SW480 (cell line): ENCODE measurements at places on chromosomes 1 and 21.
A peak's percentile ranks its signal among the peaks of the same experiment; 100 is the strongest.

DNA sequence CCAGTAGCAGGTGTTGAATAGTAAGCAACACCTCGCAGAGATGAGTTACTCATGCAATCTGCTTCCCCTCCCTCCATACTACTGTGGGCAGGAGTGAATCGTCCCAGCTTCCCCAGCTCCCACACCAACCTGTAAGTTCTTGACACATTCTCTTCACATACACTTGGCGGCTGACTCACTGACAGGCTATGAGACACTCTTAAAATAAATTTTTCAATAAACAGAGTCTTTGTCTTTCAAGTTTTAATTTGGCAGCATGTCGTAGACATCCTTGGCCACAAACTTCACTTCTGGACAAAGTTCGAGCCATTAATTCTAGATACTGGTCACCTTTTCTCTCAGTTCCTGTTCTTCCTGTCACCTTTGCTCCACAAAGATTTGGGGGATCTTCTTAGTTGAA, 290.7 kb downstream of the TM2D1 start:
- DNase-seq, result no peak

DNA sequence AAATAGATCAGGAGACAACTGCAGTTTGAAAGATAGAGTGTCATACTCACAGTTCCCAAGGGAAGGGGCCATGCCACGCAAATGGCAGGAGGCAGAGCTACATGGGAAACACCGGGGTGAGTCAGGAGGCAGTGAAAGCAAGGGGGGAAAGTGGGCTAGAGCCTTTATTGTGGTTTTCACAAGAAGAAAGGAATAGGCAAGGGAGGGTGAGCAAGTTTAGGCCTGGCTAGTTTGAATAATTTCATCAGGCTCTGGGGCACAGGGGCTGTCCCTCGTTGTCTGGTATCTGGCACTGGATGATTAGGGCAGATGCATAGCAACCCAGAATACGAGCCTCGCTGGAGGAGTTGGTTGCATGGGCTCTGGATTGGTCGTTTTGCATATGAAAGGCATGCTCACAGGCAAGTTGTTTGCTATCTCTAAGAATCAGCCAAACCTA, 17.0 kb upstream of the ITLN2 start:
- DNase-seq, result peak; percentile 66

GRCh38 chr1:39852876-39853275, 30.4 kb downstream of the TRIT1 start:
- DNase-seq, result no peak

DNA sequence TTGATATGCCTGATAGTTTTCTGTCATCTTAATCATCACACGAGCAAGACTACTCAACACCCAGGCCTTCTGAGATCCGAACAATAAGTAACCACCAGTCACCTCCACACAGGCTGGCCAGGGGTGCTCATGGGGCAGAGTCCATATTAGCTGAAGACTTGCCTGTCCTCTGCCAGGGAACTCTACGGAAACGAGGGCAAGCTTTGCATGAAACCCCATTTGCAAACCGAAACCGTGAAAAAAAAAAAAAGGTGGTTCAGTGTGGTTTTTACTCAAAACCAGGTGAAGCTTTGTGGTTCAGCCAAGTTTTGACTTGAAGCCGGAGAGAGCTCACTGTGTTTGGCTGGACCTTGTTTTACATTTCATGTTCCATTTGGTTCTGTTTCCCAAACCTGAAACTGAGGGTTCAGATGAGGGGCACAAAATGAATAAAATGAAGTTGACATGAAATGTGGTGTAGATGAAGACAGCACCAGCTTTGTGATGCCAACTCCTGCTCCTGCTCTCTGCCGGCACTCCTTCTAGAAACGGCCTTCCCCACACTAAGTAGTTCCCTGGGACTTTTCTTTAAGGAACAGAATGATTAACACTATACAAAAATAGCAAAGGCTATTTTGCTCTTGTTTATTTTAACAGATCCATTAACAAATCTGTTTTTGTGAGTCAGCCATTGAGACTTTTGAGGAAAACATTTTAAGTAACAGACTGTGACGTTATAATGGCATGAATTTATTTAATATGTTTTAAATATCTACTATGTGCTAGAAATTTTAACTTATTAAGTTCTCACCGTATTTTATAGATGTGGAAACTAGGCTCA, 74.7 kb downstream of the RUNX1 start:
- no peak for DNase-seq

- DNase-seq, result no peak
Observed at GRCh38 chr1:183654706-183655105, 1.6 kb upstream of the APOBEC4 start.

GRCh38 chr1:33560680-33561079, 88.2 kb downstream of the ZSCAN20 start:
- DNase-seq, result peak; percentile 4

DNA sequence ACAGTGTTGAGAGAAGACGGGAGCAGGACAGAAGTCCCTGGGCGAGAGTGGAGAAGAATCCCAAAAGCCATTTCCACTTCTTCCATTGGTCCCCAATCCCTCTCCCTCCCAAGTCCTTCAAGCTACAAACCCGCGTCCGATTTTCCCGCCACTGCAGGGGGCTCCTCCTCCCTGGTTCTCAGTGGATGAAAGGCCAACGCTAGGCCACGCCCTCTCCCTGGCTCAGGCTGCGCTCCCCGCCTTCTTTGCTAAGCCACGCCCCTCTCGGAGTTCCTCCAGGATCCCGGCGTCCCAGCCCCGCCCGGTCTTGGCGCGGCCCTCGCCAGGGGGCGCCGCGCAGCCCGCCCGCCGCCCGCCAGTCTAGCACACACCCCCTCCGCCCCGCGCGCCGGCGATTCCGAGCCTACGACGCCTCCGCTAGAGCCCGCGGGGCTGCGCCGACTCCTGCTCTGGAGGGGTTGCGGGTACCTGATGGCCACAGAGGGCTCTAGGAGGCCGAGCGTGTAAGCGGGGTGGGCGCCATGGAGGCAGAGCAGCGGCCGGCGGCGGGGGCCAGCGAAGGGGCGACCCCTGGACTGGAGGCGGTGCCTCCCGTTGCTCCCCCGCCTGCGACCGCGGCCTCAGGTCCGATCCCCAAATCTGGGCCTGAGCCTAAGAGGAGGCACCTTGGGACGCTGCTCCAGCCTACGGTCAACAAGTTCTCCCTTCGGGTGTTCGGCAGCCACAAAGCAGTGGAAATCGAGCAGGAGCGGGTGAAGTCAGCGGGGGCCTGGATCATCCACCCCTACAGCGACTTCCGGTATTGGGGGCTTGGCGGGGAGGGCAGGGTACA, at the start of gene HCN3:
Gene HCN3 (plus strand): TSS at position 394 of the 832 bp plus-strand sequence. CDS start 128 bp downstream, at position 522.
- peak; percentile 94 for DNase-seq

DNA sequence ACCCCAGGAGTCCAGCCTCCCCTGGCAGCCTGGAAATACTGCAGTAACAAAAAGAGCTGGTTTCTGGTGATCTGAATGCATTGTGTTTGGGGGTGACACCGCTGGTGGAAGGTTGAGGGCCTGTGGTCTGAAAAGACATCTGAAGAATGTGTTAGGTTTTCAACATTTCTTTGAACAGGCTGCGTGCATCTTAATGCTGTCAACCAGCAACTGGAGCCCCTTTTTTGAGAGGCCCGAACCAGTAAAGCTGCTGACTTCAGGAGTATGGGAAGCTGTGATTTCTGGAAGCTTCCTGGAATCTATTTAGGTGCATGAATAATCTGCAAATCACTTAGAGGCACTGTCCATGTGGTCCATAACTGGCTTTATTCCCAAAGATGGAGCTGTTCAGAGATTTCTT, 17.0 kb downstream of the ATP5PO start:
- DNase-seq, result no peak

DNA sequence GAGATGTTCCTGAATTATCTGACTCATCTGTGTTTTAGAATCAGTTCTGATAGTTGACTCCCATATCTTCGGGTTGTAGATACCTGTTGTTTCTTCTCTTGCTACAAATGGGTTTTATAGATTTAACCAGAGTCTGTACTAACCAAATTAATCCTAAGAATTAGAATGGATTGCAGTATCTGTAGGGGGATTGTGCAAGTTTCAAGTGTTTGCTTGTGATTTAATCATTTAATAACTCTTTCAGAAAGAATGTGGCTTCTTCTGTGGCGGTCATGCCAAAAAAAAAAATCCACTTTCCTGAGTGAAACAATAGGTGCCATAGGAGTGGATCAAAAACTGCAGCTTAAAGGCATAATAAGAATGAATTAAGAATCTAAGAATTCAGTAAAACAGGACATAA, 9.4 kb downstream of the IPO9 start:
- DNase-seq, result no peak

DNA sequence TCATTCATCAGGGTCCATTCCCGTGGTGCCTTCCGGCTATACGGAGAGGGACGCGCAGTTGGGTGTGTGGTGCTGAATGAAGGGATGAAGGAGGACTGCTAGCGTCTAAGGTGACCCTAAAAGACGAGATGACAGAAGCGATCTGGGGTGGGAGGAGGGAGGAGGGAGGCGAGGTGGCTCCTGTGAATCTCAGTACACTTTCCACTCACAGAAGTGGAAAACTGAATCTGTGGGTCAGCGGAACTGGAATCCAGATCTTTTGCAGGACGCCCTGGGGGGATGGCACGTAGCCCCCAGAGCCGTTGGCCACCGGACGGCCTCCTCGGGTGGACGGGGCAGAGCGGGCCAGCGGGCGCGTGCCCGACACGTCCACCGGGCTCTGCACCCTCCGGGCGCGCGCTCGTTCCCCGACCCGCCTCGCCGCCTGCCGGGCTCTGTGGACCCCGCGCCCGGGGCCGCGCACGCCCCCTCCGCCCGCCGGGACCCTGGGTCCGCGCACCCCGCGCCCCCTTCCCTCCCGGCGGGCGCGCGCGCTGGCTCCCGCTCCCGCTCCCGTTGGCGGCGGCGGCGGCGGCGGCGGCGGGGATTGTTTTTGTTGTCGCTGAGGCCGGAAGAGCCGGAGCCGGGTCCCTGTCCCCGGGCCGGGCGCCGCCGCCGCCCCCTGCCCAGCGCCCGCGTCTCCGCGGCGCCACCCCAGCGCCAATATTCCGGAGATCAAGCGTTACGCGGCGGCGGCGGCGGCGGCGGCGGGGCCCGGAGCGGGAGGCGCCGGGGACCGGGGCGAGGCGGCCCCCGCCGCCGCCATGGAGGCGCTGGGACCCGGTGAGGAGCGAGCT, at the start of gene AGO4:
Gene AGO4 (plus strand): TSS at position 403 of the 836 bp plus-strand sequence. CDS start 401 bp downstream, at position 804.
- DNase-seq, result peak; percentile 53

DNA sequence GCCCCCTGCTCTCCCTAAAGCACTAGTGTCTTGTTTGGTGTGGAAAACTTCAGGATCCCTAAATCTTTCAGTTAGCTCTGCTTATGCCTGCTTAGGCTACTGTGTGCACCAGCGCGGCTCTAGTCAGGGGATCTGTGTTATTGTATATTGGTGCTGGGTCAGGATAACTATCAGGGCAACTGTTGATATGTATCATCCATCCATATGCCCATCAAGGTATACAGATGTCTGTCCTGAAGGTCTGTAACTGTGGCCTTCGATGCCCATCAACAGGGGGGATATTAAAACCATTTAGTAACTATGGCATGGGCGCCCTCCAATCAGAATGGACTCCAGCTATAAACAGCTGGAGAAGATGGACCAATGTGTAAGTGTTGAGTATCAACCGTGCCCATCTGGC, 12.4 kb downstream of the NT5C1A start:
- DNase-seq, result no peak

DNA sequence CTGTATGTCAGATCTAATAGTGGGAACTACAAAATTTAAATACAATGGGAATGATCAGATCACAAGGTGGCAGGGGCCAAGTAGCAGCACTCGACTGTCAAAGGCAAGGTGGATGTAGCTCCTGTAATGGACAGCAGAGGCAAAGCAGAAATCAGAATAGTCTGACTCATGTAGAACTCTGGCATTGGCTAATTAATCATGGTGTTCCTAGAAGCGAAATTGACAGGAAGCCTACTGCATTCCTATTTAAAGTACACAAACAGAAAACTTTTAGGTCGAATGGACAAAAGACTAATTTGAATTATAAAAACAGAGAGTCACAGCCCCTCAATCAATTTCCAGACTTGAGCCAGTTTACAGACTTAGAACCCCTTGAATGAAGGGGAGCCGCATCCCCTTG, 17.4 kb upstream of the IL12RB2 start:
- no peak for DNase-seq

DNA sequence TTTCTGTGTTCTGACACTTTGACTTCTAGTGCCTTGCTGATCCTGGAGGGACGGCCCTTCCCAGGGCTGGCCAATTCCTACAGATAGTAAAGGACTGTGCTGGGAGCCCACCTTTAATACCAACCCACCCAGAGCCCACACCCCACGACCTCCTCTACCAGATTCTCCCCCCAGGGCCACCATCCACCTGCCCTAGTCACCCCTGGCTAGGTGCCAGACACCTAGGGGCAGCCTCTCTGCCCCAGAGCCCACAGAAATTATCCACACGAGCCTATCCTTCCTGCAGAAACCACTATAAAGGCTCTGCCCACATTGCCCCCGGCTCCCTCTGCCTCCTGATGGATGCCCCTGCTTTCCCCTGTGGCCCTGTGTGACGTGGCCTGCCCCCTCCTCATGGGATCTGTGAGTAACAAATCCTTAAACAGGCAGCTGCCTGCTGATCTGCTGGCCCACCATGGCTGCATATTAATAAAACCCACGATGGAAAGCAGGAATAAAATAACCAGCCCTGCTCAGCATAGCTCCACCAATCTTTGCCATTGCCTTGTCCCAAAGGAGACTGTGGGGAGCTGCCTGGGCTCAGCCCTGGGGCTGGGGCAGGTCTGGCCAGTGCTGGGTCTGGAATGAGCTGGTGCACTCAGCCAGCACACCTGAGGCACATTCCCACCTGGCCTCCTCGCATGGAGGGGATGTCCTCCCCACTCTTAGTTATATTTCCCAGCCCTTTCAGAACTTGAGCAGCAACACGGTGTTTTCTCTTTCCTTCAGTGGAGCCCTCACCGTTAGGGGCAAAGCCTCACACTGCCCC, 488.5 kb downstream of the NPHP4 start:
- DNase-seq, result no peak

GRCh38 chr1:66000033-66000637, 207.4 kb downstream of the PDE4B start:
- no peak for DNase-seq

GRCh38 chr21:33686386-33686785, 44.1 kb downstream of the ITSN1 start:
- no peak for DNase-seq

- DNase-seq, result no peak
Observed at GRCh38 chr1:99751877-99752504, 14.4 kb downstream of the FRRS1 start.

GRCh38 chr21:35506771-35507170, 457.7 kb upstream of the RUNX1 start:
- no peak for DNase-seq

DNA sequence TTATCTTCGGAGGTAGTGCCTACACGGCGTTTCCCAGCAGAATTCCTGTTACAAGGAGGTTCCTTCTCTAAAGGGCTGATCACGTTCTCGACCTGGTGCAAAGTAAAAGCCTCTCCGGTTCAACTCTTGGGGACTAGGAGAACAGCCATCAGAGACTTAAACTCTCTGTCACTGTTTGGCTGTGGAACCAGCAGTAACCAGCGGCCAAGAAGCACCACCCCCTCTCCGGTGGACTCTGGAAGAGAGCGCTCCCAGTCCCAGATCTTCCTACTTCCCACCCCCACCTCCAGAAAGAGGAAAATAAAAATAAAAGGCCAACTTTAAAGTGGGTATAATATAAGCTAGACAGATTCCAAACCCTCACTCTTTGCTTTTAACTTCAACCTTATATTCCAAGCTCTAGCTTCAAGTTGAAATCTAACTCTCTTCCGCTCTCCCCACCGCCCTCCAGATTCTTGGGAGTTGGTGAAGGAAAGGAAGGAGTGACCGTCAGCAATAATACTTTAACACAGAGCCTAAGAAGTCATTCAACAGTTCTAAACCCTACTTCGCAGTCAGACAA, 2.9 kb downstream of the BRINP3 start:
- DNase-seq, result peak; percentile 1
